Stimulated activated CD4-positive, alpha-beta T cell treated with anti-CD3 and anti-CD28 coated beads, TNF-alpha, amount 100 ng/mL, for 24 hours (primary cell): ENCODE measurements at places on chromosomes 3 and 15.

DNA sequence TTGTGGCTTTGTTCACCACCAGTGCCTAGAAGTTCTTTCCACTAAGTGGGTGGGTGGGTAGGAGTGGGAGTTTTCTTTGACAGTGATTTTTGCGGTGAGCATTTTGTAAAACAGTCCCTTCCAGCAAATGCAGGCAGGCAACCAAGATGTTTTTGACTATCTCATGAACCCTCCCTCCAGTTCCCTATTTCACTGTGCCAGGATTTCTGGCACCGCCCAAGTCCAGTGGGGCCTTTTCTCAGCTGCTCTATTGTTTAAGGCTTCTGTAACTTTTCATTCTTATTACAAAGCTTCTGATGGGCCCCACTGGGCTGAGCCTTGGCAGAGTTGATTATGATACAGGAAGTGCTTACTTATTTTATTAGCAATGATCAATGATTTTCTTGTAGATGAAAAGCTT lies 236.0 kb downstream of the EDEM1 start:
- no peak for DNase-seq

DNA sequence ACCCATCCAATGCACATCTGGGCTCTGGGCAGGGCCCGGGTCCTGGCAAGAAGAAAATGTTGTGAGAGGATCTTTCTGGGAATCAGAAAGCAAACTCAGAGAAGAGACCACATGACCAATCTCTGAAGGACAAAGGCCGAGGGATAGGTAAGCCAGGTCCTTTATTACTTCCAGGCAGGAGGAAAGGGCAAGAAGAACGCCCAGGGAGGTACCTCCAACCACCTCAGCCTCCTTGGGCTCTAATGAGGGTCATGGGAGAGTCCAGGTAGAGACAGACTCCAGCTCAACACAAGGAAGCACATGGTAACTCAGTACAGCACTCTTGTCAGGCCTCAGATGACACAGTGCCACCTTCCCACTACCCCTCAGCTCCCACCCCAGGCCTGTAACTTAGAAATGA lies 26.0 kb downstream of the ZNF445 start:
- no peak for DNase-seq

GRCh38 chr3:195224980-195225580 lies 45.9 kb downstream of the XXYLT1 start:
- no peak for DNase-seq

- DNase-seq = no peak
Observed at GRCh38 chr3:110697961-110698360, 373.7 kb upstream of the NECTIN3 start.
